NCI-H82 (cell line): ENCODE measurements at places on chromosomes 16 and 17.

- no peak for DNase-seq
Observed at GRCh38 chr16:10945065-10945787, 862 bp downstream of the CLEC16A start.

DNA sequence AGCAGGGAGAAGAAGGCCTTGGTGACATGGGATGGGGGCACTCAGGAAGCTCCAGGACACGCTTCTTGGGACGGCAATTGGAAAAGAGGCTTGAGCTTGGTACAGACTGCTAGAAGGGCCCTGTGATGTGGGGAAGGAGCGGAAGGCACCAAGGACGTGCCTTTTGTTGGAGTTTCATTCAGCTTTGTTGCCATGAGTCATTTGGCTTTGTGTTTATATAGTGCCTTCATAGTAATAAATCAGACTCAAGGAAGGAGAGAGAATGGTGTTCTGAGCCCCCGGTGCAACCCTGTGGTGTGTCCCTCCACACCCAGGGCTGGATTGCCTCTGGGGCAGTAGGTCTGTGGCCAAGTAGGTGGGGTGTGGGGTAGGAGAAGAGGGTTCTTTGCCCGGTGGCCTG, 7.4 kb upstream of the TBX4 start:
- DNase-seq: no peak

DNA sequence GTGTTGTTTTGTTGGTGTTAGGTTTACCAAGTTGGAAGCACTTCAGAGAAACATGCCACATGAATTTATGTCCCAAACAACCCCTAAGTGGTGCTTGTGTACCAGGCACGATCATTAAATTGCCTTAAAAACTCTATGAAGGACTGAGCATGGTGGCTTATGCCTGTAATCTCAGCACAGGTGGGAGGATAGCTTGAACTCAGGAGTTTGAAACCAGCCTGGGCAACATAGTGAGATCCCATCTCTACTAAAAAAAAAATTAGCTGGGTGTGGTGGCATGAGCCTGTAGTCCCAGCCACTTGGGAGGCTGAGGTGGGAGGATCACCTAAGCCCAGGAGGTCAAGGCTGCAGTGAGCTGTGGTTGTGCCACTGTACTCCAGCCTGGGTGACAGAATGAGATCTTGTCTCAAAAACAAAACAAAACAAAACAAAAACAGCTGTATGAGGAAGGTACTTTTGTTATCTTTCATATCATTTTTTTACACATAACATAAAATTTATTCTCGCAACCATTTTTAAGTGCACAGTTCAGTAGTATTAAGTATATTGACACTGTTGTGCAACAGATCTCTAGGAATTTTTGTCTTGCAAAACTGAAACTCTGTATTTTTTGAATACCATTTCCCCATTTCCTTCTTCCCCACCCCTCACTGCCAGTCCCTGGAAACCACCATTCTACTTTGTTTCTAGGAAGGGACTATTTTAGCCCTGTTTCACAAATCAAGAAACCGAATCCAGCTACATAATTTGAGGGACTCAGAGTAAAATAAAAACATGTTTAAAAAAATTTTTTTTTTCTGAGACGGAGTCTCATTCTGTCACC, 14.3 kb upstream of the RBBP6 start:
- DNase-seq: no peak

DNA sequence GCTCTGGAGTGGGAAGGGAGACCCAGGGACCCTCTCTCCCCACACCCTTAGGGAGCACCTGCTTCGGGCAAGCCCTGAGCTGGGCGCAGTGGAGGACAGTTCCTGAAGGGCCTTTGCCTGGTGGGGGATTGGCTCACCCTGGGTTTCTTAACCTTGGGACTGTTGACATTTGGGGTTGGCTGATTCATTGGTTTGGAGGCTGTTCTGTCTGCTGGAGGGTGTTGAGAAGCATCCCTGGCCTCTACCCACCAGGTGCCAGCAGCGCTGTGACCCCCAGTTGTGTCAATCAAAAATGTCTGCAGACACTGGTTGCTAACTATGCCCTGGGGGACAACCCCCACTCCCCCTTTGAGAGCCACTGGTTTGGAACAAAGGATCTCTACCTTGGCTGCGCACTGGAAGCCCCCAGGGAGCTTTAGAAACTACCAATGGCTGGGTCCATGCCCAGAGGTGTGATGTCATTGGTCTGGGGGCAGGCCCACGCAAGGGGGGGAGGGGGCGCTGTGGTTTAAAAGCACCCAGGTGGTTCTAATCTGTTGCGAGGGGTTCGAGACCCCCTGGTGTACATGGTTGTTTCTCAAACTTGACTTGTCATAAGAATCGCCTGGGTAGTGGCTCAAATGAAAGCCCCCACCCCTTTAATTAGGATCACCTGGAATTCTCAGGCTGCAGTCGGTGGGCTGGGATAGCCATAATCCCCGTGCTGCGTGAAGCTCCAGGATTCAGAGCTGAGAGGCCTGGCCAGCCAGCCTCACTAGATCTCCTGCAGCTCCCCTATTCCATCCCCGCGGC, 151.9 kb upstream of the GSE1 start:
- peak; percentile 94 for DNase-seq

GRCh38 chr17:81561494-81561885, 9.3 kb upstream of the FAAP100 start:
- no peak for DNase-seq
